HS-27A (cell line): ENCODE measurements at places on chromosomes 6 and 20.

DNA sequence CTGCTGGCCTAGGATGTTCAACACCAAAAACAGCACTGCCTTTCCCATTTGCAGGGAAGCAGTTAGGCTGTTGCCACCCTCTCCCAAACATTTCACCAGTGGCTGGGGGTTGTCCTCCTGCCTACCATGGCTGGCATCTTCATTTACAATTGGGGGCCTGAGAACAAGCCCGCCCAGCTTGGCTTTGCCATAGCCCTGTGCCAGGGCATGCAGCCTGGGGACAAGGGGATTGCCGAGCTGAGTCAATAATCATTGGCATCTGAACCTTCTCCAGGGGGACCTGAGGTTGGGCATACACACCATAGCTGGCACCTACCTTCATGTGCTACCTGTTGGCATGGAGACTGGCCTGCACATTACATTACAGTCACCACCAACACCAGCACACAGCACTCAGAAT is 345.1 kb downstream of the KHDRBS2 start:
- no peak for DNase-seq

GRCh38 chr20:46056970-46057855 is 28.2 kb downstream of the SLC12A5 start:
- DNase-seq = no peak

GRCh38 chr6:167684276-167685104 is 142.2 kb upstream of the AFDN start:
- DNase-seq = no peak

DNA sequence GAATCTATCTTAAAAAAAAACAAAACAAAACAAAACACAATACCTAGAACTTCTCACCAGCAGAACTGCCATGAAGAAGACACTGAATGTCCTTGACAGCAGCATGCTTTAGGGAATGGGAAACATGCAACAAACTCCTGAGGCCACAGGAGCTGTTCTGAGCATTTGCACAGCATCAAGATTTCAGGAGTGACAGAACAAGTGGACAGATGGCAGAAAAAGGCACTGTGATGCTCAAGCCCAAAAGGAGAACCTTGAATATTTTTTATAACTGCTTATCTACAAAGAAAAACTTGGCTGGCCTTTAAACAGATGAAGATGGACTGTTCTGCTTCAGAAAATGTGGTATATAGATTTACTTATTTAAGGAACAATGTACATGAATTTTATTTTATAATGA is 158.9 kb downstream of the RALGAPA2 start:
- DNase-seq = no peak

GRCh38 chr6:38345586-38345985 is 294.1 kb downstream of the BTBD9 start:
- no peak for DNase-seq

DNA sequence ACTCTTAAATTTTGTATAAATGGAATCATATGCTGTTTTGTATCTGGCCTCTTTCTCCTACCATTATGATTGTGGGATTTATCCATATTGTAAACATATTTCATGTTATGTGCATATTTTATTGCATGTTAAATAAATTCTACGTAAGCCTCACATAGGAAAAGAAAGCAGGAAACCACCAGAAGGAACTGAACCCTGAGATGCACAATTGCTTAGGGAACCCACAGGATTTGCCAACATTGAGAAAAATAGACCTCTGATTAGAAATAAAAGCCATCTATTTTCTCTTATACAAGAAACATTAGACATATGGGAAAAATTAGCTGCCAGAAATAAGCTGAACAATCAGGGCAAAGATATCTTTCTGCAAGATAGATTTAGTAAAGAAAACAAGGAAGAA is 111.2 kb upstream of the CARMIL1 start:
- no peak for DNase-seq

DNA sequence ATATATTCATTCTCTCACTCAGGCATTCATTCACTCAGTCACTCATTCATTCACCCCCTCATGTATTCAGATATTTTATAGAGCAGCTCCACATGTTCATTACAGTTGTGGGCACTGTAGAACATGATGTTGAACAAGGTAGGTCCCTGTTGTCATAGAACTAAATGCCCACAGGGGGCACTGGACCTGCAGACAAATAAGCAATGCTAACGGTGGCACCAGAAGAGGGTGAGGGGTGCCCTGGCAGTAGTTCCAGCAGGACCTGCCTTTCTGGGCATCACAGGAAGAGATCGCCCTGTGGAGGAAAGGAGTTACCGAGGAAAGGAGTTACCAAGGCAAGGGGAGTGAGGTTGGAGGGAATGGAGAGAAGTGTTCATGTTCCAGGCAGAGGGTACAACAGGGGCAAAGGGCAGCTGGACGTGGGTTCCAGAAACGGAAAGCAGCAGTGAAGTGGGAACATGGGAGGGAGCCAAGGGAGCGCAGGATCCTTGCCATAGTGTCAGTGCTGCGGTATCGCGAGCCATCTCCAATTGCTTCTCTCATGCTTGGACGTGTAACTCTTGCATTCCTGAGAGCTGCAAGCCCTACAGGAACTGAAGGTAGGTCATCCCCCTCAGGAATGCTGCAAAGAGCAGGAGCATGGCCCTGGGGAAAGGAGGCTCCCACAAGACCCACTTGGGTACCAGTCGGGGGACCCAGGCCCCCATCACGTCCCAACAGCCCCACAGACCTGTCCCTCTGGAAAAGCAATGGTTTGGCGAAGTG is 128.2 kb downstream of the EDN3 start:
- DNase-seq = no peak

DNA sequence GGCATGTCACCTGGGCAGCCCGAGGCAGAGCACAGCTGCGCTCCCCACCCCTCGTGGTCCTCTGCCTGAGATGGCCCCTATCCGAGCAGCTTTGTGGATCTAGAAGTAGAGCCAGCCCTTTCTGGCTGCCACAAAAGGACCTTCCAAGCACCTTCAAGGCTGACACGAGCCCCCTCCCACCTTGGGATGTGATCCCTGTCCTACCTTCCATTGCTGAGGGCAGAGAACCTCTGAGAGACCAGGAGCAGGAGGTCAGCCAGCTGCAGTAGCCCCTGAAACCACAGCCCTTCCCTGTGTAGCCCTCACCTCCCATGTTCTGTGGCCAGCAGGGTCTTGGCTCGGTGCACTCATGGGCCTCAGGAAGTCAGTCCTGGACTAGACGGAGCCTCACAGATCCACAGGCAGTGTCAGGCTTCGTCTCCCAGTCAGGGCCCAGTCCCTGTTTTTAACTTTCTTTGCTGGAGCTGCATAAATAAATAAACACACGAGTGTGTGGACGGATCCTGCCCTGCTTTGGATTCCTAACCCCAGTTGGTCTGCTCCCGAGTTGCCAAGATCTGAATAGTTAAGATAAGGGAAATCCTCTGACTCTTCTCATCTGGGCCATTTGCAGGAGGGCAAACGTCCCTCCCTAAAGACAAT is 507.7 kb downstream of the PREX1 start:
- no peak for DNase-seq

GRCh38 chr6:124719913-124720312 is 242.3 kb upstream of the RNF217 start:
- DNase-seq = no peak

- DNase-seq = no peak
These were observed 28.5 kb downstream of the DSE start for GRCh38 chr6:116399287-116399686.

DNA sequence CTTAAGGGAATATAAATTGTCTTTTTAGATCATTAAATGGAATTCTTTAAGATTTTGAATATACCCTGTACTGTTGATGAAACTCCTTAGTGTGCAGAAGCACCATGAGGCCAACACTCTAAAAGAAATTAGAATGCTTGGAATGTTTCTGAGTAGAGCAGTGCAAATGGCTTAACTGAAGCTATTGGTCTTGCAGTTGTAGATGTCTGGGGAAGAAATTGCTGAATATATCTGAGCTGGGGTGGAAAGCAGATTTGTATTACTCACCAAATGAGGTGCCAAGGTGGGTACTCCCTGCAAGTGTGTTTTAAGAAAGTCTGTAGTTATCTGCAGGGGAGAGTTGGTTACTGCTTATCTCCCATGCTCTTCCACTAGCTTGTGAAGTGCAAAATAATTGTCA is 119.0 kb downstream of the ADGRG6 start:
- no peak for DNase-seq

DNA sequence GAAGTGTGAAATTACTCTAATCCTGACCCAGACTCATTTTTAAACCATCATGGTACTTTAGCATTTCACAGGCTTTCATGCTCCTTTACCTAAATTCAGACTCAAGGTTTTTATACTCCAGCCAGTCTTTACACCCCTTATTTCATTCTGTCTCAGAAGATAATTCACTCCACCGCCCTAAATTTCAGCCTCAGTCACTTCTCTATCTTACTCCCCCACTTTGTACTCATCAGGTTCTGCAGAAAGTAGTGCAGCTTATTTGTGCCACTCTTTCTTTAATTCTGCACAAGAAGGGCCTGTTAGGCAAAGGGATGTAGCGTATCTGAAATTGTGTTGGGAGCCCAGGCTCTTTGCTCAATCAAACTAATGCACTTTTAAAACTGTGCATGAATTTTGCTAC is 205.5 kb downstream of the ARHGAP18 start:
- no peak for DNase-seq

GRCh38 chr6:158415666-158416065 is 103.4 kb downstream of the TULP4 start:
- no peak for DNase-seq

DNA sequence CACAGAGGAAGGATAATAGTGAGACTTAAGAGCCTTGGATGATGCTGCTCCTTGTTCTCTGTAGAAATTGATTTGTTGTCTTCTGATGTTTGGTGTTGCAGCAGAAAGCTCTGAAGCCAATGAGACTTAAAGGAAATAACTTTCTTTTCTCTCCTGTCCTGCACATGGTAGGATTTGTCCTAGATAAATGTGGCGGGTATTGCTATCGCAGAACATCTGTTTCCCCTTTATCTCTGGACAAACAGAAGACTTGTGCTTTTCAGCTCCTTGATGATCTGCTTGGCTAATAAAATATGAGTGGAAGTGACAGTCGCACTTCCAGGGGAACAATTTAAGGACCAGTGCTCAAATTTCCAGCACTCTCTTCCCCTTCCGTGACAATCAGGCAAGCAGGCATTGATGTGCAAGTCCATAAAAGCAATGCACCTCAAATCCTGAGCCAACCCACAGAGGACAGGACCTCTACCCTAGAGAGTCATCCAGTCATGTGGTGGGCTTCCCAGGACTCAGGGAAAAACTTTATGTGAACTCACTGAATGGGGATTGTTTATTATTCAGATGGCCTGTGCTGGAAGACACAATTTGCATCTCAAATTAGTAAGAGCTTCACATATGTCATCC is 9.9 kb upstream of the NCR2 start:
- no peak for DNase-seq

DNA sequence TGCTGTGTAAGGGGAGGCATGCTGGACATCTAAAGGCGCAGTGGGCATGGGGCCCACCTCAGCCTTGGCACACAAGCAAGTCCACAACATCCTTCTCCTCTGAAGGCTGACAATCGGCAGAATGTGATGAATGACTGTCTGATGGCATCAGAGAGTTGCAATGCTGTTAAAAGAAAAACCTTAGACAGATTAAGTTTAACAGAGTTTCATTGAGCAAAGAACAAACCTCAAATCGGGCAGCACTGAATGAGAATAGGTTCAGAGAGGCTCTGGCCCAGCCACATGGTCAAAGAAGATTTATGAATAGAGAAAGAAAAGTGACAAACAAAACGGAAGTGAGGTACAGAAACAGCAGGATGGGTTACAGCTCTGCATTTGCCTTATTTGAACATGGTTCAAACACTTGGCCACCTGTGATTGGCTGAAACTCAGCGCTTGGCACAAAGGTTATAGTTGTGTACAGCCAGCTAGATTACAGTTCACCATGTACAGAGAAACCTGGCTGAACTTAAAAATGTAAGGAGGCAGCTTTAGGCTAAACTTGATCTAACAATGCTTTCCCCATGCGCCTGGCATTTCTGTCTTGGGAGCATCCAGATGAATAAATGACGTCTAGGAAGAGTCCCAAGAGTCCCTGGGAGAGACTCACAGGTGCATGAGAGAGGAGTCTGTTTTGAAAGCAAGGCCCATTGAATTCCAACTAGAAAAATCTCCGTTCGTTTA is 98.3 kb upstream of the IYD start:
- DNase-seq = no peak

- DNase-seq = no peak
These were observed 117.2 kb downstream of the PDSS2 start for GRCh38 chr6:107342144-107342543.

DNA sequence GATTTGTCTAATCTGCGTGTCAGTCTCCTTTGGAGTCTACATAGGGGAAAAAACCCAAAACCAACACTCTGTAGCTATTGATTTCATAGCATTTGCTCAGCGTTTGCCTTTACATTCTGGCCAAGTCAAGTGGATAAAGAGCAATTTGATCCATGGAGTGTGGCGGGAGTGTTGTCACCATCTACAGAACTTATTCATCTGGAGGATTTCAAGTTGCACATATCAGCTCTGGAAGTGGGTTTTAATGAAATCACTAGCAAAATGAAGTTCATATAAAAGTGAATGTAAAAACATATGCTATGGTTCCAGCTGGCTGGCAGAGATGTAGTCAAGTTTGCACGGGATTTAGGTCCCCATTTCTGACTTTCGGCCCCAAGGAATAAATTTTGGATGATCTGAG is 219.7 kb upstream of the SUPT3H start:
- no peak for DNase-seq

- DNase-seq = no peak
These were observed 95.8 kb downstream of the SLX4IP start for GRCh38 chr20:10530883-10531282.

- DNase-seq = no peak
These were observed 143.7 kb downstream of the REV3L start for GRCh38 chr6:111339294-111339693.

- no peak for DNase-seq
These were observed 286.9 kb downstream of the PTPRK start for GRCh38 chr6:128233531-128233930.

GRCh38 chr6:150238846-150239407 is 96.1 kb downstream of the PPP1R14C start:
- DNase-seq = no peak
